ENCODE measurements at places on chromosomes 1 and 21.

DNA sequence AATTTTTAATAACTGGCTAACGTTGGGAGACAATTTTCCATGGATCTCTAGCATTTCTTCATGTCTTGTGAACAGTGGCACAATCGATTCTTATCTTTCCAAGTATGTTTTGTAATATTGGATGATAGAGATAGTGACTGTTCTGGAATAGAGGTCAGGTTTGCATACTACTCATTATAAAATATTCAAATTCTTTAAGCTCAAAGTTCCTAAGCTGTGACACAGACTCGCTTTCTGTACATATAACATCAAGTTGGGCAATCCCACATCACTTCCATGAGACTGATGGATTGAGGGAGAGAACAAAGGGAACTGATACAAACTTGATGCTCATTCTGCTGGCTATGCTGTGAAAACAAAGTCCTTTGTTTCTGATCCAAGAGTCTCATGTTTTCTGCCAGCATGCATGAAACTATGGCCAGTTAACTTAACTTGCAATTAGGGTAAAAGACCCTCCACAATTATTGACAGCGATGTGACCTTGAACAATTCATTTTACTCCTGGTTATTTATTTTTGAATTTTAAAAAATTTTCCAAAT lies 392.4 kb downstream of the TTLL7 start:
- H3K27ac ChIP-seq = no peak overlapping the region
- DNase-seq = no peak
- no peak overlapping the region for H3K4me3 ChIP-seq
- no peaks in the 10 kb centered on the region for H3K4me1 ChIP-seq

- no peak overlapping the region for H3K27ac ChIP-seq
- no peak for DNase-seq
- H3K4me1 ChIP-seq = no peaks in the 10 kb centered on the region
Observed at GRCh38 chr1:64526312-64526711, 56.4 kb downstream of the CACHD1 start.

DNA sequence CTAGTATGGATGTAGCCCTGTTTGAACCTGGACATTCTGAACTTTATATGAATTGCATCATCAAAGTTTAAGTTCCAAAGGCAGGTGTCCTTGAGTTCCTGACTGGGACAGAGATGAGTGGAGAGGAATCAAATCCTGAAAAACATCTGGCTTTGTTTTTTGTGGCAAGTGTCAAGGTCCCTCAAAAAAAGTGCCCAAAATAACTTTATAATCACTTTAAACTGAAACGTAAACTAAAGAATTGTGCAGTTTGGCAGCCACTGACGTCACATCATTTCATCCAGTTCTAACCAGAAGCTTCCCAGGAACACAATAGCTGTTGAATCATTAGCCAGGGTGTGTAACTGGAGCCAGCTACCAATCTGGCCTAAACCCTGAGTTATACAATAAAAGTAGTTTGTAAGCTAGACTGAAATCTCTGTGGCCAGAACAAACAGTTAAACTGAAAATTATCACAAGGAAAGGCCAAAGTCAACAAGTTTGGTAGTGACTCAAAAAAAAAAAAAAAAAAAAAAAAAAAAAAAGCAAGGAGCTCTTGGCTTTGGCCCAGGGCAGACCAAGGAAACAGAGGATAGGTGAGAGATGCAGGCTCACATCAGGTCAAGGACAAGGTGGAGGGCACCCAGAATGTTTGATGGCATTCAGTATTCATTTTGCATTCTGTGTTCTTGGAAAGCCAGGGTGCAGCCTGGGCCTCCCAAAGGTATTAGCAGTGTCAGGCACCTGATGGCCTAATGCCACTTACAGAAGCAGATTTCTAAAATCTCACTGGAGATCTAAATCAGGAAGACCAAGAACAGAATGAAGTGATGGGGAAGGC lies 74.3 kb downstream of the TNFSF18 start:
- no peak overlapping the region for H3K27ac ChIP-seq
- H3K4me1 ChIP-seq = no peaks in the 10 kb centered on the region
- DNase-seq = no peak
- no peak overlapping the region for H3K4me3 ChIP-seq

GRCh38 chr1:14010476-14010875 lies 310.5 kb downstream of the PRDM2 start:
- H3K4me1 ChIP-seq = no peaks in the 10 kb centered on the region
- no peak overlapping the region for H3K4me3 ChIP-seq
- no peaks in the 10 kb centered on the region for H3K27me3 ChIP-seq
- H3K27ac ChIP-seq = no peak overlapping the region

GRCh38 chr1:74728736-74729135 lies 4.1 kb downstream of the CRYZ start:
- H3K36me3 ChIP-seq = no peaks in the 10 kb centered on the region
- no peaks in the 10 kb centered on the region for H3K4me1 ChIP-seq
- no peaks in the 10 kb centered on the region for H3K27me3 ChIP-seq

All from spinal cord (tissue), 10 donors.